Breast epithelium (tissue), 4 donors: ENCODE measurements at places on chromosomes 13 and 19. TPM values are rescaled to one million over a fixed set of nuclear protein-coding genes. Genes with fewer than 3 reads are reported as not detected.

Gene TTYH1
- total RNA-seq: 4.0 TPM

Gene CAB39L
- 44.8 TPM for total RNA-seq

Gene CABP5
- not detected for total RNA-seq

Gene SERP2
- total RNA-seq: 2.6 TPM

Gene C19orf38
- total RNA-seq: 1.3 TPM

Gene OR10H4
- total RNA-seq: not detected

Gene TJP3
- 36.6 TPM for total RNA-seq

Gene CLEC17A
- not detected for total RNA-seq
